Activated effector memory CD4-positive, alpha-beta T cell treated with anti-CD3 and anti-CD28 coated beads, Interleukin-2, amount 50 U/mL, for 16 hours (primary cell): ENCODE measurements at places on chromosomes 6 and 20.

DNA sequence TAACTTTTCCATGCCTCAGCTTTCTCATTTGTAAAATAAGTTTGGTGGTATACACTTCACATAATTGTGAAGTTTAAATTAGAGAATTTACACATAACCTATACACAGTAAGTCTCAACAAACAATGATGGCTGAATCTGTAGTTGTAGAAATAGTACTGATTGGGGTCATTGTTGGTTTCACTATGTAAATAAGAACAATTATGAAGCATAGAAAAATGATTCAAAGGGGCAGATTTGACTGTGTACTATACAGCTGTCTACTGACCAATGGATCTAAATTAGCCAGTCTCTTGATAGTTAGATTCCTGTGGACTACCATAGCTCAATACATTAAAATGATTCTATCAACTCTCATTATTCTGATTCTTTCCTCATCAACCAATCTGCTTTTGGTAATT lies 181.1 kb upstream of the STXBP5 start:
- DNase-seq: no peak

DNA sequence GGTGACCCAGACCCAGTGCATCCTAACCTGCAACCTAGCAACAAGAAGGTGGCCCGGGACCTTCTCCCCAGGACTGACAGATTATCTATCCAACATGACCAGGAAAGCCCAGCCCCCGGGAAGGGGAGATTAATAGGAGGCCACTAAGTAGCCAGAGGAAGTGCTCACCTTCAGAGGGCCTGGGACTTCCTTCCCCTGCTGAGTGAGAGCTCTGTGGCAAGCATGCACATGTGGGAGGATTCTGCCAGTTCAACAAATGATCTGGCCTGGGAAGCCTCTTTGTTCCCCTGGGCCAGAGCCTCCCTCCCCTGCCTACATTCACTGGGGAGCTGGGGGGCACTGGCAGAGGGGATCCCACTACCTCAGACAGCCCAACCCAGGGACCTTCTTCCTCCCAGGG lies 39.6 kb downstream of the SHLD1 start:
- no peak for DNase-seq

DNA sequence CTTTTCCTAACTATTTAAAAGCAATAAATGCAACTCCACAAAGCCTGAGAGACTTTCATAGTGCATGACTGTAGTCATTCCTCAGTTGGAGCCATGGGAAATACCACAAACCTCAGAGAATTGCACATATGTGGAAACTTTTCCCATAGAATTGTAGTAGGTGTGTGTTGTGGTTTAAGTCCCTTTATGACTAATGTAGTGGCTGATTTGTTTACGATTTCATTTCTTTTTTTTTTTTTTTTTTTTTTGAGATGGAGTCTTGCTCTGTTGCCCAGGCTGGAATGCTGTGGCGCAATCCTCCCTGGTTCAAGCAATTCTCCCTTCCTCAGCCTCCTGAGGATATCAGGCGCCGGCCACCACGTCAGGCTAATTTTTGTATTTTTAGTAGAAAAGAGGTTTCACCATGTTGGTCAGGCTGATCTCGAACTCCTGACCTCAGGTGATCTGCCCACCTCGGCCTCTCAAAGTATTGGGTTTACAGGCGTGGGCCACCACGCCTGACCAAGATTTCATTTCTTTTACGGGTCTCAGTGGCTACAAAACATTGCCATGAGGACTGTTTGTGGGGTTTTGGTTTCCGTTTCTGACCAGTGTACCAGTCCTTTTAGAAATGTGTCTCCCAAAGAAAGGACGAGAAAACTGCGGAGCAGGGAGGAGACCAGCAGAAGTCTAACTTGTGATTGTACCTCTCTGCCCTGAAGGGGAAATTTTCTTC lies 212.1 kb upstream of the MARCKS start:
- DNase-seq: no peak

DNA sequence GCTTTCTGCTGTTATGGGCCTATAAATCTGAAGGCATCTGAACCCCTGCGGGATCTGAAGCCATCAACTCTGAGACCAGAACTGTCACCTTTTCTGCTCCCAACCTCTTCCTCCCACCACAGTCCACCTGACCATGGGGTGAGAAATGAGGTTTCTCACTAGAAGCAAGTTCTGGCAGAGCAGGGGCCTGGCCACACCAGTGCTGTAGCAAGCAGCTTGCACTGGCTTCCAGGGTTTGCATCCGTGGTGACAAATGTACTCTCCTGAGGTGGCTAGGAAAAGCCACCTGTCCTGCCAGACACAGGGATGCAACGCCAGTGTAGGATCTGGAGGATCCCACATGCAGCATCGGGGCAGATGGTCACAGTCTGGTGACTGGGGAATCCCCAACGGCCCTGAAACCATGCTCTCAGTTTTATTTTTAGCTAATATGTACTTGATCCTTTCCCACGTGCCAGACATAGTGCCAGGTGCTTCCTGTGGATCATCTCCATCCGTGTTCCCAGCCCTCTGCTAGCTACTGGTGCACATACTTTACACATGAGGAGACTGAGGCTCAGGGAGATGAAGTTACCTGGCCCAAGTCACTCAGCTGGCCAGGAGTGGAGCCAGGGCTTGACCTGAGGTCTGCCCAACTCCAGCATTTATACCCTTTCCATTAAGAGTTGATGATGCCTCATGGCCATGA lies 122.1 kb upstream of the SPACA1 start:
- no peak for DNase-seq

DNA sequence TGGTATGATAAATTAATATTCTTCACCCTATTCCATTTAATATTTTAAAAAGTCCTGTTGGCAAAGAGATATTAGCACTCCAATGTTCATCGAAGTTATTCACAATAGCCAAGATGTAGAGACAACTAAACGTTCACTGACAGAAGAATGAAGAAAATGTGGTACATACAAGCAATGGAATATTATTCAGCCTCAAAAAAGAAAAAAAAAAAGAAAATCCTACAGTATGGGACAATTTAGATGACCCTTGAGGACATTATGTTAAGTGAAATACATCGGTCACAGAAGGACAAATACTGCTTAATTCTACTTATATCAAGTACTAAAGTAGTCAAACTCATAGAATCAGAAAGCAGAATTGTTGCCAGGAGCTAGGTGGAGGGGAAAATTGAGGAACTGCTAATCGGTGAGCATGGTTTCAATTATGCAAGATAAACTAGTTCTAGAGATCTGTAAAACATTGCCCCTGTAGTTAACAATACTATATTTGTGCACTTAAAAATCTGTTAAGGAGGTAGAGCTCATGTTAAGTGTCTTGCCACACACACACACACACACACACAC lies 4.7 kb downstream of the GCLC start:
- no peak for DNase-seq
